RKO (cell line): ENCODE measurements at places on chromosomes 3 and 15.

GRCh38 chr3:180277041-180277440 is 240.3 kb upstream of the PEX5L start:
- peak; percentile 54 for DNase-seq

DNA sequence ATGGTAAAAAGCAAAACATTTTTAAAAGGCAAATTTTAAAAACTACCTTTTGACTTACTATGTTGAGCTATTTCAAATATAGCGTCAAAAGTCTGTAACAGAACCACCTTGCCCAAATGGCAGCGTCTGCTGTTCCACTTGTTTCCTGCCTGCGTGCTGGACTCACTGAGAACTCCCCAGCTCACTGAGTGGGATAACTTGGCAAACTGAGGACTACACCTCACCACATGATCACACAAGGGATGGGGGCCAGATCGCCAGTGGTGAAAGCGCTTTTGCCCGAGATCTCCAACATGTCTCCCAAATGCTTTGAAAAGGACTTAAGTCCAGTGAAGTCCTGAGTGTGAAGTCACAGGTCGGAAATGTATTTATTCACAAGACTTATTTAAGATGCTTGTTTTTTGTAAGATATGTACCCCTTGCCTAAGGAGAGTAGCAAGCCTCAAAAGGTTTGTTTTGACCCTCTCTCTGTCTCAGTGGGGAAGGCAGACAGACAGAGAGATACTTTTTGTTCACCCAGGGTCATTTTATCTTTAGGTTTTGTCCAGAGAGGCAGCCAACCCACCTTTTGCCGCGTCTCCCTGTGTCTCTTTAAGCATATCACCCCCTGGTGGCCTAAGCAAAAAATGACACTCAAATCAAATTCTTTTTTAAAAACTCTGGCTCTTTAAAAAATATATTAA is 192.6 kb downstream of the PDZRN3 start:
- peak; percentile 61 for DNase-seq

- no peak for DNase-seq
Observed at GRCh38 chr15:101264911-101265641, 12.2 kb downstream of the SELENOS start.

DNA sequence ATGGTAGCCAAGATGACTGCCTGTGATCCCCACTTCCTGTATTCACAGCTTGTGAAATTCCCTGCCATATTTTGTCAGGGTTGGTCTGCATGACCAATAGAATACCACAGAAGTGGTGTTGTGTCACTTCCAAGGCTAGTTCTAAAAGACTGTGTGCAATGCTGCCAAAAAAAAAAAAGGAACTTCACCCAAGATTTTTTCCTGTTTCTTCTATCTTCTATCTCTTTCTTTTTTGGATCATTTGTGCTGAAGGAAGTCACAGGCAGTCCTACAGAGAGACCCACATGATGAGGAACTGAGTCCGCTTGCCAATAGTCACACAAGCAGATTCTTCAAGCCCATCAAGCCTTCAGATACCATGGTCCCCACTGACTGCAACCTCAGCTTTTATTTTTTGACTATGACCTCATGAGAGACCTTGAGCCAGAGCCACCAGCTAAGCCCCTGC is 18.1 kb upstream of the RAF1 start:
- DNase-seq = no peak

GRCh38 chr3:29949940-29950616 is 656.3 kb upstream of the TGFBR2 start:
- DNase-seq = no peak

DNA sequence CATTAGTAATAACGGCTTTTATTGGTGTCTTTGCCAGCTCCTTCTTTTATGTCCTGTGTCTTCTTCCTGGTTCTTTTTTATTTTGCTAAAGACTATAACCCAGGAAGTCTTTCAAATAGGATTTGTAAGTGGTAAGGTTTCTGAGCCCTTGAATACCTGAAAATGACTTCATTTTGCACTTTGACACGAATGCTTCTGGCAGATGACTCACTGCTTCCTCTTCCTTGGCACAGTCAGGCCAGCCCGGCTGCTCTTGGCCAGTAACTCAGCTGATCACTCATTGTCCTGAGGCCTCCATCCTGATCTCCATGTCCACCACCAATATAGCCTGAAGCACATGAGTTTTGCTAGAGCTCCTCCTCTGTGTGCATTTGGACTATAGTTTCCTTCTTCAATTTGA is 48.7 kb upstream of the NR2E3 start:
- DNase-seq = peak; percentile 65

- DNase-seq = no peak
Observed at GRCh38 chr15:58185439-58185838, 47.3 kb downstream of the AQP9 start.

DNA sequence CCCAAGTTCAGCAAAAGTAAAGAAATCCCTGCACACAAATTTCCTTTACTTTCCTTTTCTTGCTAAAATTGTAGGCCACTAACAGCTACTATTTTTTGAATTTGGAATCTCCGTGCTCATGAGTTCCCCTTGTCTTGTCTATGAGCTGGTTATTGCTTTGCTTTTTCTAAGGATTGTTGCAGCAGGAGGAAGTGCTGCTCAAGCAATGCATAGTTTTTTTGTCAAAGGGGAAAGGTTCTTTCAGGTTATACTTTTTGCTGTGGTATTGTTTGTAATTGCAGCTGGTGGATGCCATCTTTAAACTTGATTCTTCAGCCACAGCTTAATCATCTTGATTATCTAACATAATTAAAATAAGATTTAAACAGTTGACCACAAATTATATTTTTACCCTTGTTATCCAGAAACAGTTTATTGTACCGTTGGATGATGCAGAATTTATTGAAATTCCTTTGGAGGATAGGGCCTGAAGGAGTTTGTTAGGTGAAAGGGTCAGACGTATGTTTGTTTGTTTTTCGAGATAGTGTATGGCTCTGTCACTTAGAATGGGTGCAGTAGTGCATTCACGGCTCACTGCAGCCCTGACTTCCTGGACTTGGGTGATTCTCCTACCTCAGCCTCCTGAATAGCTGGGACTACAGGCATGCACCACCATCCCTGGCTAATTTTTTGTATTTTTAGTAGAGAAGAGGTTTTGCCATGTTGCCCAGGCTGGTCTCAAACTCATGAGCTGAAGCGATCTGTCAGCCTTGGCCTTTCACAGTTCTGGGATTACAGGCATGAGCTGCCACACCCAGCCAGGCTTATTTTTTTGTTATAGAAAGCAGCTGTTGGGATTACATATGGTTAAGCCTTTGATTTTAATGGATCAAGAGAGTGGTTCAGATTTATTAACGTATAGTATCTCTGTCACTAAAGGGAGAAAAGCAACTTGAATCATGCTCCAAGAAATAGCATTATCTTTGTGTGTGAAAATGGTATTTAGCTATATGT is 11.7 kb downstream of the MGA start:
- no peak for DNase-seq

- no peak for DNase-seq
Observed at GRCh38 chr3:75886971-75887526, 101.7 kb upstream of the ZNF717 start.

GRCh38 chr3:127851899-127852298 is 29.6 kb upstream of the MGLL start:
- no peak for DNase-seq

DNA sequence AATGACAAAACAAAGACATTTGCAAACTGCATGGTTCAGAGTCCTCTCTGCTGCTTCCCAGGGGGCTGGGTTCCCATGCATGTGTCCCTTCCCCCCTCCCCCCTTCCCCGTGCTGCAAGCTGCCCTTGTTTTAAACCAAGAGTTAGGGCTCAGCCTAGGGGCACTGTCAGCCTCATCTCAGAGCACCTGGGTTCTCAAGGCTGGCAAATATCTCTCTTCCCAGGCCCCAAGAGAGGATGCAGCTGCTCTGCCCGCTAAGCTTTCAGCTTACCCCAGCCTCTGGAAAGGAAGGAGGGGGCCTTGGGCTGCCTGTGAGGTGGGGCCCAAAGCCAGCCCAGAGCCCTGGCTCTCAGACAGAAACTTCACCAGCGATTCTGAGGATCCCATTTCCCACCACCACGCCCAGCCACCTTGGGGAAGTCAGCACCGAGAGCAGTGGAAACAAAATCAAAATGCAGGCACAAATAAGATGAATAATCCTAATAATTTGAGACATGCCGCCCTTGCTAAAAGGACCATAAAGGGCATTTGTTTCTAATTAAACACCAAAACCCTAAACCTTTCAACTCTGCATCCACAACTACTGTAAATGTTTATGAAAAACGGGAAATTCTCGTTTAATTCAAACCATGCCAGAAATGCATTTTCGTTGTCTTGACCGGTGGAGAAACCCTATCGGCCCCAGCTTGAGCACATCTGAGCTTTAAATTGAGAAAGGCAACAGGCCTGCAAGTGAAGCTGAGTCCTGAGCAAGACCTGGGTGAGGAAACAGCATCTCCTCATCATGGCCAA is 67.7 kb upstream of the WNT5A start:
- no peak for DNase-seq

GRCh38 chr15:58331560-58331912 is 100.3 kb upstream of the LIPC start:
- no peak for DNase-seq

DNA sequence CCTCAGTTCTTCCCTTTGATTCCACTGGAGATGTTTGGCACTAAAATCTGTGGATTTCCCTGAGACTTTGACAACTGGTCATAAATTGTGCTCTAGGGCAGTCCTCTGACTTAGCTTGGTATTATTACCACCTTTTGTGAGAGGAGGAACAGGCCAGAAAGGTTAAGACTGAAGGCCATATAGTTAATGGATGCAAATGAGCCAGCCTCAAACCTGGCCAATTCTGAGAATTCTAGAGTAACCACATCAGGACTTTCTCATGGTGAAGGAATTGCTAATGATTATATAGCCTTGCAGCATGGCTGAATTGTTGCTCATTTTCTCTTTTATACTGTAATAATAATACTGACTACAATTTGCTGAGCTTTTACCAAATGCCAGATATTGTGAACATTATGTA is 162.5 kb downstream of the CADPS start:
- no peak for DNase-seq

- no peak for DNase-seq
Observed at GRCh38 chr15:96860741-96861140, 530.2 kb downstream of the NR2F2 start.
